Stimulated activated CD8-positive, alpha-beta memory T cell treated with anti-CD3 and anti-CD28 coated beads, Interleukin-4, amount 100 ng/mL, for 1 hour (primary cell): ENCODE measurements at places on chromosomes 2 and 18.

- DNase-seq, result no peak
These were observed 210.0 kb upstream of the SALL3 start for GRCh38 chr18:78769502-78770105.

GRCh38 chr2:18230668-18231067 is 329.8 kb downstream of the RDH14 start:
- no peak for DNase-seq

DNA sequence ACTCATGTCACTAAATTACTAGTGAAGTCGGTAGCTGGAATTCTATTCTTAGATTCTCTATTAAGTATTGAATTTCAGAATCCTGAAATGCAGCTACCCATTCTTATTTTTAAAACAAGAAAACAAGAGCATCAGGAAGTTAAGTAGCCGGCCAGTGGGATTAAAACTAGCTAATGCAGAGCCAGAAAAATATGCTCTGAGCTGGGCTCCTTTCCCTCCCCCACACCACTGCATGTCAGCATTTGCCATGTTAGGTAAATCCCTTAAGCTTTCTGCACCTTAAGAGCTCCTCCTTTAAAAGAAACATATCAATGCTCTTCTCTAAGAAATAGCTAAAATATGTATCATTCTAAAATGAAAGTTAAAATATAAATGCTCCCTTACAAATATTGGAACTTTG is 72.2 kb upstream of the MFF start:
- DNase-seq, result no peak

- no peak for DNase-seq
These were observed 117.7 kb downstream of the GPD2 start for GRCh38 chr2:156553714-156554442.

GRCh38 chr18:24560511-24560981 is 100.1 kb downstream of the HRH4 start:
- no peak for DNase-seq

DNA sequence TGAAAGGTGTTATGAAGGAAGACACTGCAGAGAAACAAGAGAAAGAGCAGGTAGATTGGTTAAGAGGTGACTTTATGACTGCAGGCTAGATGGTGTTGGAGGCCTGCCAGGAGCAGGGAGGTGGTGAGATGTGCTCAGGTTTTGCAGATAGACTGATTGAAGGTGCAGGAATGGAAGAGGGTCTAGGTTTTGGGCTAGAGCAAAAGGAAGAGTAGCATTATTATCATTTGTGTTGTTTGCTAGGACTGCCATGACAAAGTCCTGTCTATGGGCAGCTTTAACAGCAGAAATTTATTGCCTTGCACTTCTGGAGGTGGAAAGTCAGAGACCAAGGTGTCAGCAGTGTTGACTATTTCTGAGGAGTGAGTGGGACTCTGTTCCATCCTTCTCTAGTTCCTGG is 172.9 kb upstream of the SOX11 start:
- DNase-seq, result no peak

DNA sequence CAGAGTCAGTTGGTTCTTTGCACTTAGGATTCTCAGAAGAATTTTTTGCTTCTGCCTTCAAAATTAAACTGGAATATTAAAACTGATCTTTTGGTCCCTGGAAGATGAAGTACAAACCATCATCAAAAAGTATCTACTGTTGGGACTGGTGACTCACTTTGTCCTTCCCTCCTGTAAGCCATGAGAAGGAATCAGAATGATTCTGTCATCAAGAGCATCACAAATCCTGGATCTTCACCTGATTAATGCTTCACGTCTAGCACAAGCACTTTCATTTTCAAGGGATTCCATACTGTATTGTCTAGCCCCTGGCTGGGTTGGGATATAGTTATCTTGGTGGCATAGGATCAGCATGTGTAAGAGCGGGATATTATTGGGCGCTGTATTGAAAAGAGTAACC is 69.3 kb upstream of the CYP1B1 start:
- DNase-seq, result no peak

GRCh38 chr2:205860885-205861284 is 178.6 kb downstream of the NRP2 start:
- DNase-seq, result no peak

DNA sequence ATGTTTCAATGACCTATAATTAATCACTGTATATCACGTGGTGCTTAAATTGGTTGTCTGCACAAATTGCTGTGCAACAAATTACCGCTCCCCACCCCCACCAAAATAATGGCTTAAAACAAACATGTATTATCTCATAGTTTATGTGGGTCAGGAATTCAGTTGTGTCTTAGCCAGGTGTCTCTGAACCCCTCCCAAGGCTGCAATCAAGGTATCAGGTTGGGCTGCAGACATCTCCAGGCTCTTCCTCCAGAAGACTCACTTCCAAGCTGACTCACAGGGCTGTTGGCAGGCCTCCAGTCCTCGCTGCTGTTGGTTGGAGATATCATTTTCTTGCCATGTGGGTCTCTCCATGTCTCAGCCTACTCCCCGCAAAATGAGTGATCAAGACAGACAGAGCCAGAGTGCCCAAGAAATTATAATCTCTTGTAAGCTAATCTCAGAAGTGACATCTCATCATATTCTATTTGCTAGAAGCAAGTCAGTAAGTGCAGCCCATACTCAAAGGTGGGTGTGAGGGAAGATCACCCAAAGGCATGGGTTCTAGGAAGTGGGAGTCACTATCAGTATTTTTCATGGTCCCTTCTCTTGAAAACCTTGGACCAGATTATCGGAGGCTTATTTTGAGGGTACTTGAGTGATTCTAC is 38.4 kb downstream of the SPC25 start:
- DNase-seq, result no peak

DNA sequence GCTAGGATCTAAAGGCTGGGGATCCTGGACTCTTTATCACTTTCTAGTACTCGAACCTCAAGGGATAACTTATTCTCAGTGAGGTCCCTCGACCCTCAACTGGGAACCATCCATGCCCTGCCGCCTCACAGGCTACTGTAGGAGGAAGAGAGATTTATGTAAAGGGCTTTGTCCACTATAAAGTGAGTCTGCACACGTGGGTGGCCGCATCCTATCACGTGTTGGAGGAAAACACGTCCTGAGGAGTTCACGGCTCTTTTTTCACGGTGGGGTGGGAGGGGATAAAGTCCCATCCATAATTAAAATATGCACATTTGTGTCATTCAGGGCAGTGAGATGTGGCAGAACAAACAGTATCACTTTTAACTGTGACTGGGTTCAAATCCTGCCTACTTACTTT is 176.6 kb downstream of the KLHL29 start:
- DNase-seq, result no peak

- no peak for DNase-seq
These were observed 502.9 kb upstream of the ID2 start for GRCh38 chr2:8178911-8179310.

DNA sequence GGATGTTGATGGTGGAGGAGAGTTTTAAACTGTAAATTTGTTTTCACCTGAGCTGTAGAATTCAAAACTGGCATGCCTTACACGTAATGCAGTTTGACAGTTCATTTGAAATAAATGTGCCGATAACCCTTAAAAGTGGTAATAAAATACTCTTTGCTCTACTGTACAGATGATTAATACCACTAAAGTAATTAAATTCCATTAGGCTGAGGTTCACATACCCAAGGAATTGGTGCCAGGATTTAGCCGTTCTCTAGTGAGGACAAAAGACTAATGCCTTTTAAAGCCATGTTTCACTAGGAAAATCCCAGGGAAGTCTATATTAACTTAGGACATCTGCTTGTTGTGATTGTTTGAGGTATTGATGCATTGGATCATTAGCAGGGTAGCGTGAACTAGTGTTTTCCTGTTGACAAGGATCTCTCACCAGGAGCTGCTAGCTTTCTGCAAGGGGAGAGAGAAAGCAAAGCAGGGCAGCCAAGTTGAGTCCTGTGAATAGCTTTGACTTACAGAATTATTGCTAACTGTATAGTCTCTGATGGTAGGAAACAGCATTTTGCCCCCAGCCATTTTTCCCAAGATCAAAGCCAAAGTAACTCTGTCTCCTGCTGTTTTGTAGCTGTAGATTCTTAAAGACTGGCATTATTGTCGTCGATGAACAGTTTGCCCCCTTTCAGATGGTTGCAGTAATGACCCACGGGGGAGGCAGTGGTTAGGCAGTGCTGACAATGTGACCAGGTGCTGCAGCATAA is 280.9 kb upstream of the FANCL start:
- no peak for DNase-seq

GRCh38 chr18:32435631-32436500 is 34.8 kb downstream of the GAREM1 start:
- no peak for DNase-seq

- no peak for DNase-seq
These were observed 475.8 kb upstream of the SLC39A10 start for GRCh38 chr2:195181059-195181705.

DNA sequence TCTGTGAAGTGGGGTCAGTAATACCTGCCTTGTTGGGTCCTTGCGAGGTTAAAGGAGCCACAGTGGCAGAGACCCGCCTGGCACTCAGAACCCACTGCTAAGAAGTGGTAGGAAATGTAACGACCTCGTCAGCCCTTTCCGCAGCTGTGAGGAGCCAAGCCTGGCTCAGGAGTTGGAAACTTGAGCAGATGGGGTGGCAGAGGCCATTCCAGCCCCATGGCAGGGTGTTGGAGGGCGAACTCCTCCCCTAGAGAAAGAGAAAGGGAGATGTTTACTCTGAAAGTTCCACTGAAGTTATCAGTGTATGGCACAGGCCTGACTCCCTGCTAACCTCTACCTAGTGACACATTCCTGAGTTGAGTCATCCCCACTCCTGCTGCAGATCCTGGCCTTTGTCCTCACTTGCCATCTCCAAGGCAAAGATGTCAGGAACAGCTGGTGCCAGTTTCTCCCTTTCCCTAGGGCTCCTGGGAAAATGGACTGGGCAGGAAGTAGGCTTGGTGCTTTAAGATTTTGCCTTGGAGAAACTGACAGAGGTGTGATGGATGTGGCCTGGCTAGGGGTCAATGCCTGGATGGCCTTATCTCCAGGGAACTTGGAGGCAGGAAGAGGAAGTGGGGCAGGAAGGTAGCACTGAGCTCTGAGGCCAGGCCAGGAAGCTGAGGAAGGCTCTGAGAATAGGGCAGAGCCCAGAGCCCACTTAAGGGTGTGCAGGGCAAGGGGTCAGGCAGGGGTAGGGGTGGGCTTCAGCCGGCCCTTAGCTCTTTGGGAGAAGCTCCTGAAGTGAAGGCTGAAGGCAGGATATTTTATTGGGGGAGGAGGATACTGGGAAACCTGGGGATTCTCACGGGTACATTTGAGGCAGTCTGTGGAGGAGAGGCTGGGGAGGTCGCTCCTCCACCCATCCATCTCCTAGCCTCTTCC is 888 bp downstream of the VAMP5 start:
- DNase-seq, result no peak

DNA sequence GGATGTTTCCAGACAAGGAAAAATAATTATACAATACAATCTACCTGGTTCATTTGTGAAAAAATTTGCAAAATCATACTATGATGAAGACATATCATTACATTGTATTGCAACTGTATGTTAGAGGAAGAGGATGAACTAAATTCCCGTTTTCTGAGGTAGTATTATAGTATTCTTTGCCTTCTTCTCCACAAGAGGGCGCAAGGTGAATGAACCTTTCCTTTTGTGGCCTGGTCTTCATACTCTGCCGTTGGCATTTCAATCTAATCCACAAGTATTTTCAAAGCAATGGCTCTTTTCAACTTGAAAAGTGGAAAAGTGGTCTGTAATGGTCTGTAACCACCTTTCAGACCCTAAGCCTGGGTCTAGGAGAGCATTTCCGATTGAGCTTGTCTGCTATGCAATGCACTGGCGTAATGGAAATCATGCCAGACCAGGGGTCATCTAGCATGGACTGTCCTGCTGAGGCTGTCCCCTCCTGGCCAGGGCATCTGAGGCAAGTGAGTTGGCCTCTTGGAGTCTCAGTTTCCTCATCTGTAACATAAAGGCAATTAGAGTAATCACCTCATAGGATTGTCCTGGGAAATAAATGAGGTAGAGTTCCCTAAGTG is 30.8 kb upstream of the ZNF396 start:
- no peak for DNase-seq

GRCh38 chr2:215799194-215799593 is 214.2 kb downstream of the MREG start:
- DNase-seq, result no peak

DNA sequence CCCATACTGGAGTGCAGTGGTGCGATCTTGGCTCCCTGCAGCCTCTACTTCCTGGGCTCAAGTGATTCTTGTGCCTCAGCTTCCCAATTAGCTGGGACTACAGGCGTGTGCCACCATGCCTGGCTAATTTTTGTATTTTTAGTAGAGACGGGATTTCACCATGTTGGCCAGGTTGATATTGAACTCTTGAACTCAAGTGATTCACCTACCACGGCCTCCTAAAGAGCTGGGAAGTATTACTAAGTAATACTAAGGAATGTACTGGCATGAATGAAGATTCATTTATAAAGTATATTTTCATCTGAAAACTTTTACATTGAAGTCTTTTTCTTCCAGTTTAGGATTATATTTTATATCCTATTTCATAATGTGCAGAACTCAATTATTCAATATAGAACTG is 38.1 kb downstream of the NUP35 start:
- no peak for DNase-seq

DNA sequence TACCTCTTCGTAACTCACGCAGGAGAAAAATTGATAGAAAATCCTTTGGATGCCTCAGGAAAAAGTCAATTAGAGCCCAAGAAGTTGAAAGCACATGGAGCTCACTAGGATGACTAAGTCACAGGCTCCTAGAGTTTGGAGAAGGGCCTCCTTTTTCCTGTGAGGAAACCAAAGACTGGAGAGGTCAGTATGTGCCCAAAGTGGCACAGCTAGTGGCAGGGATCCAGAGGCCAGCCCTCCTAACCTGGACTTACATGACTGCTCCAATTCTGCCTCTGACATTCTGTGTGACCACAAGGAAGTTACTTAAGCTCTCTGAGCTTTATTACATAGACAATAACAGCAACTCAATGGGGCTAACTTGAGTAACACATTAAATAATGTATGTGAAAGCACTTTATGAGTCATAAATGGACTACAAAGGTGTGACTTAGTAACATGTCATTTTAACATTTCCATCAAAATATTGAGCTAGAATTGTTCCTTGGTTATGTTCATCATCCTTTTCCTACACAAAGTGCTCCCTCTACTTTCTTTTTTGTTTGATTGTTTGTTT is 91.6 kb downstream of the DHRS9 start:
- DNase-seq, result no peak

- no peak for DNase-seq
These were observed 103.6 kb upstream of the CELF4 start for GRCh38 chr18:37668971-37669747.

- no peak for DNase-seq
These were observed 469.7 kb downstream of the CPS1 start for GRCh38 chr2:211026109-211026508.

DNA sequence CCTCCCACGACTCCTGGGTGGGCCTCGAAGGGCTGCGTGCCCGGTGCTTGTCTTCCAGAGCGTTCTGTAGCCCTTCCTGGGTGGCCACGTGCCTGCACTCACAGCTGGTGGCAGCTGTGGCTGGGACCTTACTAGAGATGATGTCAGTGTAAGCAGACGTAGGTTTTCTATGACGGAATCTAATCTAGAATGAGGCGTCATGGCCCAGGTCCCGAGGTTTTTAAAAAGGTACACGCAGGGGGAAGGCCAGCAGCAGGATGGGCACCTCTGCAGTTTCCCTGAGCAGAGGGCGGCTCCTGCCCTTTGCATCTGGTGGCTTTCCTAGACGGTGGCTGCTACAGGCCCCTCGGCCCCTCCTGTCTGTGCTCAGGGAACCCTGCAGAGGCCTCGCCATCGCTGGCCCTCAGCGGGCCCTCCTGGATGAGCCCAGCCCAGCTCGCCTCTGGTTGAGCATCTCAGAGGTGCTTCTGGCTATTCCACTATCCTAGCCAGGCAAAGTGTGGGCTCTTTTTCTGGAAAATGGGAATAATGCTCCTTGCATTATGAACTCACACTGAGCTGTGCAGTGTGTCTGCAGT is 49.6 kb upstream of the PXDN start:
- DNase-seq, result no peak

GRCh38 chr2:104318001-104318665 is 535.8 kb upstream of the POU3F3 start:
- no peak for DNase-seq
